ENCODE measurements at places on chromosomes 16 and 17. TPM values are rescaled to one million over a fixed set of nuclear protein-coding genes. Genes with fewer than 3 reads are reported as not detected.
A peak's percentile ranks its signal among the peaks of the same experiment; 100 is the strongest.

DNA sequence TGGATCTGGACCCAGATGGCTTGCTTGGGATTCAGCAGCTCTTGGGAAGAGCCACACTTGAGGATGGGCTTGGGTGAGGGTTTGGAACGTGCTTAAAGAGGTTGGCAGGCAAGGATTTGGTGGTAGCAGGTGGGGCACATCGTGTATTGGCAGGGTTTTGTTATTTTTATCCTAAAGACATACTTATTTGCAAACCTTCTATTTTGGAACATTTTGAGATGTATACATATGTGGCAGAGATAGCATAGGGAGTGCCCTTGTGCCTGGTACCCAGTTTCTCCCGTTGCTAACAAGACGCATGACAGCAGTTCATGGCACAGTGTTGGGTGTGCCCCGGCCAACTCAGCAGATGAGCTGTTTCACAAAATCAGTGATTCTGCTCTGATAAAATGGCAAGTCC, 9.1 kb downstream of the BANP start:
- no peak for DNase-seq

DNA sequence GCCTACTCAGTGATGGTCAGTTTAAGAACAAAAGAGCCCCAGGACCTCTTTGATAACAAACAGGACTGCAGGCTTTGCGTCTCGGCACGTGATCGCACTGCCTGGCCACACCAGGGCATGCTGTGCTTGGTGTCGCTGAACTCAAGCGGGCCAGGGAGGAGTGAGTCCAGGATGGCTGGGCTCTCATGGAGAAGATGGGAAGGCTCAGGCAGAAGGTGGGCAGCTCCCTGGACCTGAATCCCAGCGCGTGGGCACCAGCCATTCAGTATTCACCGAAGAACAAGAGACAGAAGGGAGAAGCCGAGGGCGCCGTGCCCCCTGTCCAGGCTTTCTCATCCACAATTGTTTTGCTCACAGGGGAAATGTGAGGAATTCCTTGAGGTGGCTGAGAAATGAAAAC, 11.9 kb downstream of the KATNB1 start:
- no peak for DNase-seq

DNA sequence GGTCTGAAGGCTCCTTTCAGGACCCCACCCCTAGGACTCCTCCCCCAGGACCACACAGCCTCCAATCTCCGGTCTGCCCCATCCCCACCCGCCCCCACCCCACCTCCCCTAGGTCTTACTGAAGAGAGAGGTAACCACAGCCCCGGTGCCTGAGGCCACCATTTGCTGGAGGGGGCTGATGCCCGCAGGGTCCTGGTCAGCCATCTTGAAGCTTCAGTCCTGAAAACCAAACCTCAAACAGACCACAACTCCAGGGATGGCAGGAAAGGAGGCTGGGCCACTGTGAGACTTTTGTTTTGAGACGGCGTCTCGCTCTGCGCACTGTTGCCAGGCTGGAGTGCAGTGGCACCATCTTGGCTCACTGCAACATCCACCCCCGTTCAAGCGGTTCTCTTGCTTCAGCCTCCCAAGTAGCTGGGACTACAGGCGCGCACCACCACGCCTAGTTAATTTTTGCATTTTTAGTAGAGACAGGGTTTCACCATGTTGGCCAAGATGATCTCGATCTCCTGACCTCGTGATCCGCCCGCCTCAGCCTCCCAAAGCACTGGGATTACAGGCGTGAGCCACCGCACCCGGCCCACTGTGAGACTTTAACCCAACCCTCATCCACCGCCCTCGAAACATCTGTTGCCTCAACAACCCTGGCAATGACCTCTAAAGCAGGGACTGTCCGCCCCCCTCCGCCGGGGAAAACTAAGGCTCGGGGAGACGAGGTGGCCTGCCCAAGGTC, 1.1 kb downstream of the SLC25A39 start:
- no peak for DNase-seq

GRCh38 chr17:75970011-75970523, 8.9 kb downstream of the ACOX1 start:
- no peak for DNase-seq

DNA sequence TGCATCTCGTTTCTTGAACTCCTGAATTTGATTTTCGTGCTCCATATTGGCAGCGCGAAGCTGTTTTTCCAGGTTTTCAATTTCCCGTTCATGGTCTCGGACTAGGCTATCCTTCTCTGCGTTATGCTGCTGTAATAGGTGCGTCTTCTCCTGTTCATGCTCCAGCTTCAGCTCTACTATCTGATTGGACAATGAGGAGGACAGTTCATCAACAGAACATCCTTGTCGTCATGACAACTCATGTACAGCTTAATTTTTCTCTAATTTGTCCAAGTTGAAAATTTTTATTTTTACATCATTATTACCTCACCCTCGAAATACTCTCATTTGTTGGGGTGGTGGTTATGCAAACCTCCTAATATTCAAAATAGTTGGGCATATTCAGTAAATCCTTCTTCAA, 289.8 kb downstream of the CEP112 start:
- DNase-seq: no peak

DNA sequence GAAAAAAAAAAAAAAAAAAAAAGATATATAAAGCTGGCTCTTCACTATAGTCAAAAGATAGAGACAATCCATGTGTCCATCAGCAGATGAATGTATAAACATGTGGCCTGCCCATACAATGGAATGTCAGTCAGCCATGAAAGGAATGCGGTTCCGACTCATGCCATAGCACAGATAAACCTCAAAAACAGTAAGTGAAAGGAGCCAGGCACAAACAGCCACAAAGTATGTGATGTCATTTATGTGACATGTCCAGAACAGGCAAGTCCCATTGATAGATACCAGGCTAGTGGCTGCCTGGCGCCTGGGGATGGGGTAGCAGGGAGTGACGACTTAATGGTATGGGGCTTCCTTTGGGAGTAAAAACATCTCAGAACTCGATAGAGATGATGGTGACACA, 155.7 kb downstream of the CMIP start:
- DNase-seq: no peak

DNA sequence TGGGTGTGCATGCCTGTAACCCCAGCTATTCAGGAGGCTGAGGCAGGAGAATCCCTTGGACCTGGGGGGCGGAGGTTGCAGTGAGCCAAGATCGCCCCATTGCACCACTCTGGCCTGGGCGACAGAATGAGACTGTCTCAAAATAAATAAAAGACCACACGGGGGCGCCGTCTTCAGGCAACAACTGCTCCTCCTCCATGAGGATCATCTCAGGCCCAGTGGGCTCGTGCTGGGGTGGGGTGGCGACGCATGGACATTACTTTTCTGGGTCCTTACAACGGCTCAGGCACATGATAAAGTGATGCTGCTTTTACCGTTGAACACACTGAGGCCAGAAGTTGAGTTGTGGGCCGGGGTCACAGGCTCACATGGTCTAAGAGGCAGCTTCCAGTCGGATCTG, 56.2 kb downstream of the PRMT7 start:
- DNase-seq: no peak

DNA sequence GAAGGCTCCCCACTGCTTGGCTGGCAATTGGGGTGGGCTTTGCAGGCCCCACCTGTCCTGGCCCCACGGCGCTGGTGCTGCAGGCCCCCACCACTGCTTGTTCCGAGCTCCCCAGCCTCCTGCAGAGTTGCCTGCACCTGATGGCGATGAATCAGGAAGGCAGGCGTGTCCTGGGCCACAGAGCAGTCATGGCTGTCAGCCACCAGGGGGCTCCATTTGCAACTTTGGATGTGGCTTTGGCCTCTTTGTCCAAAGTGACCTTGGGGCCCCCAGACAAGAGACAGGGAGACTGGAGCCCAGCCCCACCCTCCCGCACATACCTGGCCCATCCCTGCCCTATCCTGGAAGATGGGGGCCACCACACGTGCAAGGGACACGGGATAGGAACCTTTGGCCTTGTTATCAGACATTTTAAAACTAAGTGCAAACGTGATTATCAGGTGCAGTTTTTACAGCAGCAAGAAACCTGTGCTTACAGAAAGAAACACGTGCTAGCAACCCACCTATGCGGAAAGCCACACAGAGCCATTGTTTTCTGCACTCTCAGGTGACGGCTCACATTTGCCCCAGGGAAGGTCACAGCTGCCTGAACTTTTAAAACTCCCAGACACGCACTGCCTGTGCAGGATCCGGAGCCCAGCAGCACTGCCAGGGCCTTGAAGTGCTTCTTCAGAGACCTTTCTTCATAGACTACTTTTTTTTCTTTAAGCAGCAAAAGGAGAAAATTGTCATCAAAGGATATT, at the start of gene DNASE1:
TSS of gene DNASE1 (plus strand) at position 443 of the 743 bp plus-strand sequence. CDS start 683 bp downstream, outside the sequence.
- peak; percentile 55 for DNase-seq

GRCh38 chr16:85449191-85449884, 163.8 kb upstream of the GSE1 start:
- DNase-seq: no peak

- DNase-seq: no peak
These were observed 155.8 kb upstream of the CDC42EP4 start for GRCh38 chr17:73467651-73468050.

DNA sequence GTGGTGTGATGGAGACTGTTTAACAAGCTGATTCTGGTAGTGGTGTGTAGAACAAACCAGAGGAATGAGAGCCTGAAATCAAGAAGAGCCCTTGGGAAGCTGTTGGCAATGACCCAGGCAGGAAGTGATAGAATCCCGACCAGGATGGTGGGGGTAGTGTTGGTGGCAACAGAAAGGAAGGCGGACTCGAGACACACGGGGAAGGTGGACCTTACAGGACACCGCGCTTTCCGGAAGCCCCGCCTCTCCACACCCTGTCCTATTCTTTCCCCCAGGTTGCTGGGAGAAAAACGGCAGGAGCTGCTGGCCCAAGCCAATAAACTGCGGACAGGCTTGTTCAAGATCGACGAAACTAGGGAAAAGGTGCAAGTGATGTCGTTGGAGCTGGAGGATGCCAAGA, 30.0 kb upstream of the KDM6B start:
- no peak for DNase-seq

DNA sequence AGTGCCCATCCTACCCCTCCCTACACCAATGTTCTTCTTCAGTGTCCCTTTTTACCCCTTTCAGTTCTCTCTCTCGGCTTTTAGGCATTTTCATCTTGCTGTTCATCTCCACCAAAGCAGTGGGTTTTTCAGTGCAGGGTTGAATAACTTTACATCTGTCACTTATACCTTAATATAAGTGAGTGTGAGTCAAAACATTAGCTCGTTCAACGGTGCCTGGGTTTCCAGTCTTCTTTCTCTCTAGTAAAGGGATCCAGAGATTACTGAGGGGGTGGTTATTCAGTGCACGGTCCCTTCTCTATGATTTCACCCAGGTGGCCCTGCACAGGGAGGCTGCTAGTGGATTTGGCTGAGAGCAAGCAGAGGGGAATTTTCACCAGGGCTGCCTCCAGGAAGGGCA, 210.6 kb upstream of the CDH5 start:
- DNase-seq: no peak

DNA sequence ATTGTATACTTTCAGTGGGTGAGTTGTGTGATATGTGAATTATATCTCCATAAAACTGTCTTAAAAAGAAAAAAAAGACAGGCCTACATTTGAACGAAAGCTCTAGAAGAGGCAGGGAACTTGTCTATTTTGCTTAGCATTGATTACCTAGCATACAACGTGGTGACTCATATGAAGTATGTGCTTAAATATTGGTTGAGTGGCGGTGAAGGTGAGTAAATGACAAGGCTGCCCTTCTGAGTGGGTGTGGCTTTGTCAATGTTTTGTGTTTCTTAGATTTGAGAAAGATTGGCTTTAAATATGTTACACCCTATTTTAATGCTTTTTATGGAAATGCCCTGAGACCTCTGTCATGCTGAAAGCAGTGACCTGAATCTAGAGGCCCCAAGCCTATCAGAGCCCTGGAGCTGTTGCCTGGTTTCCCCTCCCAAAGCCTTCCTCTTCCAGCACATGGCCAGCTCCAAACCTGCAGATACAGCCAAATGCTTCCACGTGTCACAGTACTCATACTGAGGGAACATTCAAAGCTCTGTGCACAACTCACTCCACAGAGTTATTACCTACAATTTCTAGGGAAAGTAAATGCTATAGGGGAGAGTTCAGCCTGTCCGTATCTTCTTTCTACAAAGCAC, 260.0 kb downstream of the PHKB start:
- DNase-seq: no peak

DNA sequence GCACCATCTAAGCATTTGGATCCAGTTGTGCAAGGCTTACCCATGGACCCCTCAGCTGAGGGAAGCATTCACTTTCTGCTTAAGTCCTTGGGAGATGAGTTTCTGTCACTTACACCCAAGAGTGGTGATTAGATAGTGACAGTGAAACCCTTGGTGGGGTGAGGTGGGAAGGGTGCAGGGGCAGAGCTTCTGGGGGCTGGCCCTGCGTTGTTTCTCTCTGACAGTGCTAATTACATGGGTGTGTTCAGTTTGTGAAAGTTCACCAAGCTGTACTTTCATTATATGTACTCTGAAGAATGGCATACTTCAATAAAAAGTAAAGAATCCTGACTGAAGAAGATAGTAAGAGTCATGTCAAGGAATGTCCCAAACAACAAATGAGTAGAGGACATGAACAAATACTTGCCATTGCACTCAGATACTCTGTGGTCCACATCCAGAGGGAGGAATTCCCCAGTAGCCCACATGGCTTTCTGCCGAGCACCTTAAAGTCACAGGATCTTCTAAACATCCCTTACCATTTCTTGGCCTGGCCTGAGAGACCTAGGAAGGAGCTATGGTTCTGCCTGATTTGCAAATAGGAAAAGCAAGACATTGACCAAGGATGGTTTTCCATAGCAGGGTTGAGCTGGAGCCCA, 8.4 kb downstream of the CHST6 start:
- DNase-seq: no peak

DNA sequence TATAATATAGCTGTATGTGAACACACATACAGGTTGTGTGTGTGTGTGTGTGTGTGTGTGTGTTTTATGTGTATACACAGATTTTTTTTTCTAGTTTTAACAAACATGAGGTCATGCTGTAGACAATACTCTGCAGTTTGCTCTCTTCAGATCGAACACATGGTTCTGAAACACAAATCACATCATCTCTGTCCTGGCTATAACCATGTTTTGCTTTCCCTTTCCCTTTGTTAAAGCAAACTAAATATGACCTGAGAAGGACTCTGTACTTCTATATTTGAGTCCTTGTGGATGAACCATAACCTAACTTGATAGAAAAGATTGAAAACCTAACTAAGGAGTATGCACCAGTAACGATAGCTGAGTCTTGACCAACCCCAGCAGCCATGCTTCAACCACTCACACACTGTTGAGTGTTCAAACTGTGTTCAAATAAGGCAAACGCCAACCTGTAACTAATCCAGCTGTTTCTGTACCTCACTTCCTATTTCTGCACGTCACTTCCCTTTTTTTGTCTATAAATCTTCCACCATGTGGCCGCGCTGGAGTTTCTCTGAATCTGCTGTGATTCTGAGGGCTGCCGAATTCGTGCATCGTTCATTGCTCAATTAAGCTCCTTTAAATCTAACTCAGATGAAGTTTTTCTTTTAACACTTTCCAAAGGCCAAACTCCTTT, 303.8 kb downstream of the HS3ST3B1 start:
- no peak for DNase-seq

- DNase-seq: no peak
These were observed 24.8 kb downstream of the TRPV3 start for GRCh38 chr17:3532859-3533142.

GRCh38 chr17:55728833-55729232, 6.2 kb upstream of the TMEM100 start:
- DNase-seq: no peak

Gene SLFN12L
- 1.3 TPM for total RNA-seq

Gene EXOC3L1
- 2.0 TPM for total RNA-seq

Gene NT5M
- total RNA-seq: 5.4 TPM

Gene KIF19
- total RNA-seq: 1.6 TPM

Gene SMIM36
- not detected for total RNA-seq

Gene NXN
- 16.7 TPM for total RNA-seq

Gene GAST
- not detected for total RNA-seq

Gene SLC46A1
- 9.9 TPM for total RNA-seq

Gene MPV17L
- total RNA-seq: 5.5 TPM

Gene TOB1
- total RNA-seq: 63.2 TPM

Gene KRT33B
- not detected for total RNA-seq
